COR-L47 (cell line): ENCODE measurements at places on chromosomes 4 and X.
A peak's percentile ranks its signal among the peaks of the same experiment; 100 is the strongest.

DNA sequence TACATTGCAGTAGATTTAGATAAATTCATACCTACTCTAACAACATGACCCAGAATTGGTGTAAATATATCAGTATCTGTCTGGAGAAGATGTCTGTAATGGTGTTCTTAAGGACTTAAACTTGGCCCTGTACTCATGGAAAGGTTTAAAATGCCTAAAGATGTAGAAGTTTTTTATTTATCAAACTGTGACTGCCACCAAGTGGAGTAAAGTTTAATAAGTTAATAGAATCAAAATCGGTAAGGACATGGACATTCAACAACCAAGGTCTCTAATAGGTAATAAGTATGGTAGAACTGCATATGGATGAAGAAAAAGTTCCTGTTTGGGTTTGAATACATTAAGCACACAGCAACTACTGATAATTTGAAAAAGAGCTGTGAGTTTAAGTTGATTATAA lies 474.0 kb upstream of the NDST3 start:
- no peak for DNase-seq

DNA sequence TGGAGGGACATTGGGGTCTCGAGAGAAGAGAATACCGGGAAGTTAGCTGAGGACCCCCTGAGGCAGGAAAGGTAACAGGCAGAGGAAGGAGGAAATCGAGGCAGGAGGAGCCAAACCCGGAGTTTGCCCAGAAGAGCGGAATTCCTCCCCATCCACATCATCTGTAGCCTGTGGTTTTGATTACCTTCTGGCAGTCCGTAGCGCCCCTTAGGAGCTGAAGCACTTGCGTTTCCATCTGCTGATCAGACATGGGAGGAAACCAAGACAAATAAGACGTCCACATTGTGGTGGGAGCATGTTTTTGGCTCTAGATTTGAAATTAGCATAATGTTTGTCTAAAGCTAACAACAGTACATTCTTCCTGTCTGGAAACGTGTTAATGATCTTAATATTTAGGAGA lies 26.8 kb upstream of the HMX1 start:
- no peak for DNase-seq

DNA sequence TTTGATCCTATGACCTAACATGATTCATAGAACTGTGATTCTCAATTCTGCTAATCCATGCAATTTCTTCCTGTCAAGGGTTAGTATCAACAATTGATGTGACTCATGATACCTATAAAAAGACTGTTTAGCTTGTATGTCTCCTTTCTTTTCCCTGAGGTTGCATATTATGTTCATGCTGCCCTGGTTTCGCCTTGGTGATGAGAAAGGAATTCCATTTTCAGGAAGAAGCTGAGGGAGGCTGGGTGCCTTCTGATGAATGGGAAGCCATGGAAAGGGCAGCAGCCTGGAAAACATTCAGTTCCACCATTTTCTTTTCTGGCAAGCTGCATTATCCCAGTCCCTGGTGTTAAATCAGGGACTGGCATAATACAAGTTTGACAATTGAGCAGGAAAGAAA lies 976.5 kb downstream of the RPA4 start:
- no peak for DNase-seq

GRCh38 chrX:149718757-149719156 lies 6.9 kb downstream of the MAGEA11 start:
- no peak for DNase-seq

DNA sequence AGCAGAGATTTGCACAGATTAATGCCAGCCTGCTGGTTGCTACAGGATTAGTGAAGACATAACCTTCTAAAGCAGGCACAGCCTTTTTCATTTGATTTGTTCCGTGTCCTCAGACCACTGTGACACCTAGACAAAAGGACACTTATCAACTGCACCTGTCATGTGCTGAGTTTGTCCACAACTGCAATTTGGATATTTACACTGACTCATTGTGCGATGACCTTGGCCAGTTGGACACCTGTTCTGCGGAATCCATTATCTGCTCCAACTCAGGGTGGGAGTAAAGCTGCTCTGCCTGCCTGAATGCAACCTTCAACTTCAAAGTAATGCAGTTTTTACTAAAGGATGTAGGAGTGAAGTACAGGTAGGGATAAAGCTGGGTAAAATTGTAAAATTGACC lies 4.1 kb upstream of the NR0B1 start:
- DNase-seq = peak; percentile 35

- no peak for DNase-seq
Measured at GRCh38 chr4:179748837-179749236, 2306.6 kb upstream of the AGA start.

DNA sequence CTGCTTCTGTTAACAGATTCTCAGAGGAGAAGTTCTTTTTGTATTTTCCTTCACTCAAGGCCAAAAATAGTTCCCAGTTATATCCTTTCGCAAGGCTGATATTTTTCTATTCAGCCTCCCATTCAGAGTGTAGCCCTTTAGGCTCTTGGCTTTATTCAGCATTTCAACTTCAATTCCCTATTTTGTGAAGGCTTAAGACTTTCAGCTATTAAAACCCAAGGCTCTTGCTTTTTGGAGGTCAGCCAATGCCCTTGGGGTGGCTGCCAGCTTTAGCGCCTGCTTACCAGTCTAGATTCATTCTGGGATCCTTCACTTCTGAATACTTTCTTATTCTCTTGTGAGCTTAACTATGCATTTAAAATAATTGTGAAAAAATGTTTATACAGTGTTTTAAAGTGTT lies 57.3 kb upstream of the ADGRA3 start:
- DNase-seq = no peak

- no peak for DNase-seq
Measured at GRCh38 chrX:132716006-132716405, 227.2 kb upstream of the MBNL3 start.

DNA sequence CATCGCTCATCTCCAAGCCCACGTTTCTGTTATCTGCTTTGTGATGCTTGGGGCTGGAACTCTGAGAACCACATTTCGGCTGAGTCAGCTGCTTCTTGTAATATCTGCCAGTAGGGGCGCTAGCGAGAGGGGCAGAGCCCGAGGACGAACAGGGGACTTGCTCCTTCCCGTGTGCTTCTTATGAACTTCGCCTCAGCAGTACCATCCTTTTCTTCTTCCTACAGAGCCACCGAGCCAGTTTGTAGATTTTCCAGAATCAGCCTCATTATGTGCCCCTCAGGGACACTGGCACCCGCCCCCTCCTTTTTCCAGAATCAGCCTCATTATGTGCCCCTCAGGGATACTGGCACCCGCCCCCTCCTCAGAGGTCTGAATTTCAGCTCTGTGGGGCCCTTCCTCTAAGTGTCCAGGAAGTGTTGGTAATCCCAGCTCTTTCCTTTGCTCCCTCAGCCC lies 441.7 kb upstream of the RASGEF1B start:
- peak; percentile 13 for DNase-seq

- no peak for DNase-seq
Measured at GRCh38 chrX:106035064-106035463, 3.5 kb downstream of the SERPINA7 start.

DNA sequence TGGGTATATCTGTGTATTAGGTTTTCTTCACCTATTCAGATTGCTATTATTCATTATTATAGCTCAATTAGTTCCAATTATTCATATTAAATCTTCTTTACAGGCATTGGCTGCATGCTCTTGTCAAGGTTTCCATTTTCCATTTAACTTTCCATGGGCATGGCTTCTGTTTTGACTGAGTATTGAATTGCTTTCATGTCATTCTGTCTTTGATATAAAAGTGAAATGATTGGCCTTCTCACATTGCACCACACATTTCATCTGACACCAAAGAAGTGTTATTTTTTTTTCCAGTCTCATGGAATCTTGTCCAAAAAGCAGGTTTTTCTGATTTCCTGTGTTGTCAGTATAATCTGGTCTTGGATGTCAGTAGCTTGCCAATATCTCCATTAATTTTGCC lies 1244.3 kb downstream of the RAPGEF2 start:
- DNase-seq = no peak

DNA sequence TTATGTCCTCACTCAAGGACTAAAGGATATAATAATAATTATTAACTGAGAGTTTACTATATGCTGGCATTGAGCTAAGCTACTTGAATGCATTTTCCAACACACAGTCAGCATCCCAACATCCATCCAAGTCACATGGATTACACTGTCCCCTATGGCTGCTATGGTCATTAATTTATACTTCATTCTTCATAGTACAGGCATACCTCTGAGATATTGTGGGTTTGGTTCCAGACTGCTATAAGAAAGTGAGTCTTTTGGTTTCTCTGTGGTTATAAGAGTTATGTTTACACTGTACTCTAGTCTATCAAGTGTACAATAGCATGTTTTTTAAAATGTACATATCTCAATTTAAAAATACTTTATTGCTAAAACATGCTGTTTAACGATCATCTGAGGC lies 89.2 kb downstream of the LNX1 start:
- no peak for DNase-seq

DNA sequence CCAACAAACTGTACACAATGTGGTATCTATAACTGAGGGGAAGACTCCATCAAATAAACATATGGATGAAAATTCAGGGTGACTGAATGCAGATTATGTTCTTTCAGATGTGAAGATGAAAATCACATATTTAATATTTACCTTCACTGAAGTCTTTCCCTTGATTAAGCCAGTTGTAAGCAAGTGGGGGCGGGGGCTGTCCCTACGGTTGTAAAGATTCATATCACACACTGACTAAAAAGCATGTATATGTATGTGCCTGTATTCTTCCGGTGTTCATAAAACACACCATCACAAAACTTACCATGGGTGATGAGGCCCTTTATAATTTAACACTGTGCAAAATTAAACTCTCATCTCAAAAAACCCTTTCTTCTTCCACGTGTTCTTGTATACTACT lies 1.3 kb downstream of the TAB3 start:
- DNase-seq = no peak

DNA sequence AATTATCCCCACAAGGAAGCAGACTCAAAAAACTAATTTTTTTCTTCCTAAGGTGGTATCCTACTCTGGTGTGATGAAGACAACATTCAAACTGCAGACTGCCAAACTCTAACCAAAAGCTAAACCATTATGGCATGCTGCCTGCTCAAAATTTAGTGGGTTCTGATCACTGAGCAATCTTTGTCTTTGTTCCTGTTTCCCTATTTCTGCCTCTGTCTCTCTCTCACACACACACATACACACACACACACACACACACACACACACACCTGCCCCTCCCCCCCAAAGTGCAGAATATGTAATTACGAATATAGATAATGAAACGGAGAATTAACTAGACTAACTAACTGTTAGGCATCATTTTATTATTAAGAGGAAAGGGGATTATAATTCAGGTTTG lies 1278.6 kb downstream of the PCDH7 start:
- no peak for DNase-seq

- no peak for DNase-seq
Measured at GRCh38 chr4:40238700-40239548, 42.1 kb downstream of the RHOH start.

DNA sequence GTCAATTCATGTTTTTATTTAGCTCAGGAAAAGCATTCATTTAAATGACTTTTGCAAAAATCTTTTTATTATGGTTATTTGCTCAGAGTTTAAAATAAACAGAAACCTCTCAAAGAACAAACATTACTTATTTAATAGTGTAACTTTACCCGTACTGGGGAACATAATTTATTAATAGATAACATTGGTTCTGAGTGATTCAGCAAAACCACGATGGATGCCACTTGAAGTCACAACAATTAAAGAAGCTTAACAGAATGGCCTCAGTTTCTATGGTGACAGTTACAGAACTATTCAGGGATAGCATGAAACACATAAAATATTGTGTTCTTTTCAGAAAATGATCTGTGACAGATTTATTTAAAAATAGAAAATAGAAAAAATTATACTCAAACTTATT lies 368.7 kb downstream of the CCSER1 start:
- no peak for DNase-seq

GRCh38 chrX:97637289-97637688 lies 753.6 kb downstream of the RPA4 start:
- DNase-seq = no peak

DNA sequence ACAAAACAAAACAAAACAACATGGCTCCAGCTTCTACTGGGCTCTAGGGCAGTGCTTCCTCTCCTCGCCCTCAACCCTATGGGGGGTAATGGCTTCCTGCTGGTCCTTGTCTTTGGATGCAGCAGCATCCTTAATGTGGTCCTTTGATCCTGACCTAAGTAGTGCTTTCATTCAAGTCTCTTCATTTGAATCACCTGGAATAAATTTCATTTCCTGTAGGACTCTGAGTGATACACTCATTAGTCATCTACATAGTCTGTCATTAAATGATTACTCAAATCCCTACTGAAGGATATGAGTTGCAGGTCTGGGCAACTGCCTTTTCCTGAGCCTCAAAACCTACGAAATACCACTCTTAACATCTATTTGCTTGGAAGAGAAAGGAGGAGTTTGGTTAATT lies 54.5 kb downstream of the RHOH start:
- no peak for DNase-seq

DNA sequence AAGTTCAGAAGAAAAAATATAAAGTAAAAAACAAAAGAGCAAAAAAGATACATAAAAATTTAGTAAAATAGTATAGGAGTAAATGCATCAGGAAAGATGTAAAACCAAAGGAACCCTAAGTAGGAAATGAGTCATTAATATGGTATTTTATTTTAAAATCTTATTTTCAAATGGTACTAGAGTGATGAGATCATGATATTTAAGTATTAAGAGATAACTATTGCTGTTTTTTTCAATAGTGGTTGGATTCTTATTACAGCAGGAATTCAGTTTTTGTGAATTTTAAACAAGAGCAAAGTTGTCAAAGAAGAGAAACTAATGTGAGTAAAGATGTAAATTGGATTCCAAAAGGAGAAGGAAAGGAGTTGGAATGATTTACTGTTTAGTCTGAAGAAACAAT lies 20.0 kb downstream of the EMCN start:
- DNase-seq = no peak

GRCh38 chr4:109803924-109804571 lies 2.2 kb upstream of the CFI start:
- DNase-seq = peak; percentile 41

- no peak for DNase-seq
Measured at GRCh38 chr4:145740806-145741205, 60.9 kb downstream of the C4orf51 start.

- no peak for DNase-seq
Measured at GRCh38 chr4:103105558-103106356, 6.1 kb upstream of the BDH2 start.

DNA sequence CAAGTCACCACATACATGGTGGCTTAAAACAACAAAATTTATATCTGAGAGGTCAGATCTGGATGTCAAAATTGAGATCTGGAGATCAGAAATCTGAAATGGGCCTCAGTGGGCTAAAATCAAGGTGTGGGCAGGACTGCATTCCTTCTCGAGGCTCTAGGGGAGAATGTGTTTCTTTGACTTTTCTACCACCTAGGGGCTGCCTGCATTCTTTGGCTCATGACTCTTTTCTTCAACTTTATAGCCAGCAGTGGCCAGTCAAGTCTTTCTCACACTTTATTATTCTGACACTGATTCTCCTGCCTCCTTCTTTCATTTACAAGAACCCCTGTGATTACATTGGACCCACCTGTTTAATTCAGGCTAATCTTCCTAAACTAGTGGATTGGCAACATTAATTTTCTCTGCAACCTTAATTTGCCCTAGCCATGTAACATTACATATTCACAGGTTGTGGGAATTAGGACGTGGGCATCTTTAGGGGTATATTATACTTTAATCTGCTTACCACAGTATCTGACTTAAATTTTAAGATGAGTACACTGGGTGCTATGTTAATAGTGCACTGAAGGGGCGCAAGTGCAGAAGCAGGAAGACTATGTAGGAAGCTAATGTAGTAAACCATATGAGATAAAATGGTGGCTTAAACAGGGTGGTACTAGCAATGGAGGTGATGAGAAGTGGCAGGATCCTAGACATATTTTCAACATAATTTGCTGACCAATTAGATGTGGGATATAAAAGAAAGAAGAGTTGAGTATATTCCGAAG lies 188.0 kb downstream of the SLC4A4 start:
- no peak for DNase-seq

- DNase-seq = no peak
Measured at GRCh38 chr4:134201216-134202161, at the start of gene PABPC4L. Gene PABPC4L, minus strand, starts transcription at chr4:134201789. Its CDS starts 770 bp downstream, at chr4:134201019.
